ENCODE measurements at places on chromosomes 2 and 18.

DNA sequence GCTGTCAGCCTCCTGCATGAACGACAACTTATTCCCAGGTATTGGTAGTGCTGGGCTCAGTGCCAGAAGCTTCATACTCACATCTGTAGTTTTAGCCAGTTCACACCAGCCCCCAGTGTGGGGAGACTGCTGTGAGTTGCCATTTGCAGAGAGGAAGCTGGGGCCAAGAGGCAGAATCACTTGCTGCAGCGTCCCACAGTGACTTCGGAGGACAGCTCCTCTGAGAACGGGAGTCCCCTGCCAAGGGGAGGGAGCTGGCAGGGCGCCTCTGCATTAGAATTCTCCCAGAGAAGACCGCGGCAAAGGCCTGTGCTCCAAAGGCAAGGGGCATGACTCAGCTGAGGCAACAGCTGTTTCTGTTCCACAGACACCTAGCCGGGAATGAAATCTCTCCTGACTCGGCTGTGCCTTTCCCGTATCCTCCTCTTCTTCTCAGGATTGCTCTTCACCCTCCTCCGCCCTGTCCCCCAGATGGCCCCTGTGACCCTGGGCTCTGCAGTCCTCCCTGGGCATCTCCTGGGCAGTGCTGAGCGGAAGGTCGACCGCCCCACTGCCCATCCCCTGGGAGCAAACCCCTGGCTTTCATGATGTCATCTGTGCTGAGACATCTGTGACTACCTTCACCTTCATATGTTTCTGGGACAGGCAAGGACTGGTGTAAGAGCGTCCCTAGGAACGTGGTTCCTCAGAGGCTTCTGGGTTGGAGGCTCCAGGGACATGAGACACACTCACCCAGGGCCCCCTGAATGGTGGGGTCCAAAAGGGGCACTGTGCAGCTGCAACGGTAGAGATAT, 18.0 kb downstream of the MAL start:
- DNase-seq, result no peak

DNA sequence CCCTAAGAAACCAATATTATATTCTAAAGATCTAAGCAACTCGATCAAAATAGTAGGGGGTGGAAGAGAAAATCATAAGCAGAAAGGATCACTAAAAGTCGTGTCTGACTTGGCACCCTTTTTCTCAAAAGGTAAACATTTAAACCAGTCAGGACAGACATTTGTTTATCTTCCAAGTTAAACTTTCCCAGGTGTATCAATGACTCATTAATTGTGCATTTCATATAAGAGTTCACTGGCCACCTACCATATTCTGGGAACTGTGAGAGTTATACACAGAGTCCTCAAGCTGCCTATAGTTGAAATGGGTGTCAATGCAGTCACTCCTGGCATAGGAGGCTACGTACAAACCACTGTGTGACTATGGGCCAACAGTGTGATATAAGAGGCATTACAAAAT, 4.8 kb upstream of the ACVR1 start:
- DNase-seq, result no peak

GRCh38 chr18:34915046-34915445, 126.2 kb upstream of the MAPRE2 start:
- DNase-seq, result no peak

GRCh38 chr18:24567199-24567598, 106.8 kb downstream of the HRH4 start:
- no peak for DNase-seq

GRCh38 chr2:173099804-173100203, 24.2 kb downstream of the MAP3K20 start:
- no peak for DNase-seq

DNA sequence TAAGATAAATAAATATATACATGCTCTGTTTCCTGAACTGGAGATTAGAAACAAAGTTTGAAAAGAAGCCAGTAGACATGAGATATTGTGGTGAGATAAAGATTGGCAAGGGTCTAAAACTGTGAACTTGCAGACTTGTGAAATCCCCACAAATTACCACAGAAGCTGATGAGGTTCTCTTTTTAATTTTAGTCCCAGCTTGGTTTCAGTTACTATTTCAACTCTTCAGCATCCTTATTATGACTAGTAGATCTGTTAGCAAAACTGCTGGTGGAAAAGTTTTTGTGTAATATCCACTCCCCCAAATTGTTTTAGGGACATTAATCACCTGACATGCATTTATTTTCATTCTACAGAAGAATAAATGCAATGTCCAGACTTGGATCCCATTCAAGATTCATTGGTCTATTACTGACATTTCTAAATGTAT, 20.8 kb downstream of the RASGRP3 start:
- no peak for DNase-seq

- DNase-seq, result no peak
Observed at GRCh38 chr2:133240491-133241223, 327.6 kb downstream of the NCKAP5 start.

- no peak for DNase-seq
Observed at GRCh38 chr18:79832169-79832568, 34.4 kb downstream of the KCNG2 start.

GRCh38 chr2:143754742-143755141, 625.5 kb downstream of the ARHGAP15 start:
- DNase-seq, result no peak

DNA sequence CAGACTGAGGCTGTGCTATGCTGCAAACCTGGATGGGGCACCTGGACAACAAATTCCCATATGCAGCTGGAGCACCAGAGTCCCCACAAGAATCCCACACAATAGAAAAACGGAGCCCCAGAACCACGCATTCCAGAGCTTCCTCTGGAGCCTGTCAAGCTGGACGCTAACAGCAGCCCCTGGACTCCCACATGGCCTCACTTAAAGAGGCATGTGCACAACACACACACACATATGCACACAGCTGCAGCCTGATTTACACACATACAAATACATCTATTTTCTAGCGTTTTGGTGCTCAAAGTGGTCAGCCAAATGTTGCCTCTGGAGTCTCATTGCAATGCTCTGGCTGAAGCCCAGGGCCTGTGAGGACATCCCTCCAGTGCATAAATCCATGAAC, 632.7 kb upstream of the ID2 start:
- DNase-seq, result no peak

DNA sequence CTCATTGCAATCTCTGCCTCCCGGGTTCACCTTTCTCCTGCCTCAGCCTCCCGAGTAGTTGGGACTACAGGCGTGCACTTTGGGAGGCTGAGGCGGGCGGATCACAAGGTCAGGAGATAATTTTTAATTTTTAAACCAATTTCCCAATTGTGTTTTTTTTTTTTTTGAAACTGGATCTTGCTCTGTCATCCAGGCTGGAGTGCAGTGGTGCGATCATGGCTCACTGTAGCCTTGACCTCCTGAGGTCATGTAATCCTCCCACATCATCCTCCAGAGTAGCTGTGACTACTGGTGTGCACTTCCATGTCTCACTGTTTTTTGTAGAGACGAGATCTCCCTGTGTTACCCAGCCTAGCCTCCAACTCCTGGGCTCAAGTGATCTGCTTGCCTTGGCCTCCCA, 49.3 kb downstream of the GLS start:
- DNase-seq, result no peak

- DNase-seq, result no peak
Observed at GRCh38 chr18:32391126-32391525, 79.6 kb downstream of the GAREM1 start.

DNA sequence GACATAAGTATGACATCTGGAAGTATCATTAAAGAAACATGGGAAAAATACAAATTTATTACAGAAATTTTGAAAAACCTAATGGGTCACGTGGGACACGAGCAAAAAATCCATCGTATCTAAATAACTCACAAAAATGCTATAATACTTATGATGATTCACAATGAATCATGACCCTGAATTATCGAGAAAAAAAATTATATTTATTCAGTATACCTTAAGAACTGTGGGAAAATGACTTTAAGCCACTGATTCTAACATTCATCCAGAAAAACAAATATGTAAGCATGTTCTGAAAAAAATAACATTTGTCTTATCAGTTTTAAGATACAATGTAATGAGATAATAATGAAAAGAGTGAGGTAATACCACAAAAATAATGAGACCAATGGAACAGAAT, 51.8 kb downstream of the ZNF385B start:
- DNase-seq, result no peak

DNA sequence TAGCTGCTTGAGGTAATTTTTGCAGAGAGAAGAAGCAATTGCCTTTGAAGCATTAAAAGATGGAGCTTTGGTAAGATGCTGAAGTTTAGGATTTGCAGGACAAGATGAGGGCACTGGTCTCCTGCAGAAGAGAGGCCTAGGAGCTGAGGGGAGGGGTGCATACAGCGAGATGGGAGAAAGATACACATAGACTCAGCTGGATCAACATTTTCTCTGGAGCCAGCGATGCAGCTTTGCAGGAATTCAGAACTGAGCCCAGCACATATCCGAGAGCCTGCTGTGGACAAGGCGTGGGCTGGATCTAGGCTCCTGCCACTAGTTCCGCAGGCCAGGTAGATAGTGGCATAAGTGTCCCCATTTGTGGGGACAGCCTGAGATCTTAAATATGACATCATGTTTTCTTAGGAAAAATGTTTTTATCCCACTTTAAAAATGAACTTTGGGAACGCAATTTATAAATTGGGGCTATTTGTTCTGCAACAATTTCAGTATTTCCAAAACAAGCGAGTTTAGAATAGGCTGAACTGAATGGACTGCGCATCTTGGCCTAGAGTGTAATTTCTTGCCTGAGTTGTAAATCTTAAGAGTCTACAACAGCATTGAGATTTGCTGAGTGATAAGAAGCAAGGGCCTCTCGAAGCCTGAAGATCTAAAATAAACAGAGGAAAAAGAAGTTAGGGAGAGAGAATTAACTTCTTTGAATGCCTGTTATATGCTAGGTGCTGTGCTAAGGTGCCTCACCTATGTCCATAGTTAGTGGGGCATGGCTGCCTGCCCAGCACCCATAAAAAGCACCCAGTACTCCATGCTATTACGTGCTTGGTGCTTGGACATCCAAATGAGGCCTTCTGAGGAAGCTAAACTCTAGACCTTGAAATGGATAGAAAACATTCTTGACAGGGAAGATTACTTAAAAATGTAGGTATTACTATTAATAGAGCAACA, 17.3 kb downstream of the GRHL1 start:
- DNase-seq, result no peak

GRCh38 chr2:225771701-225772100, 372.2 kb downstream of the NYAP2 start:
- no peak for DNase-seq

DNA sequence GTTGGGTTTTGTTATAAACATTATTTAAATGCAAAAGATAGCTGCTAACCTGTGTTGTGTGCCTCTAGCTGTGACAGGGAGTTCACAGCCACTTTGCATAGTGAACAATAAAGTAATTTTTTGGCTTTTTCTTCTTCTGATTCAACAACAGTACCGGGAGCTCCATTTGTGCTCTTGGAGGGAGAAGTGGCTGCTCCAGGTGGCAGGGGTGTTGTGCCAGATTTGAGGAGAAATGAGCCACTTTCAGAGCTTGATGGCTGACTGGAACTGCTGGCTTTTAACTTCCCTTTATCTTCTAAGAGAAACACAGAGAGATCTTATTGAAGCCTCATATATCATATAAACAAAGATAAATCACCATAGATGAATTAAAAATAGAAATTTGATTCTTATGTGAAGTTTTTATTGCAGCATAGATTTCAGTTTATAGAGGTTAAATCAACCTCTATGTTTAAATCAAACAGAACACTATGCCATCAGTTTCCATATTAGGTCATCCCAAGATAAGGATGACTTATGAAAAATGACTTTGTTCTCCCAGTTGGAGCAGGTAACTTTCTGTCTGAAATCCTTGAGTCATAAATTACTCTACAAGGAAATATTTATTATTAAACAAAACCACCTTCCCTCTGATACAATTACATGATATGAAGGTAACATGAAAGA, 182.0 kb upstream of the SESTD1 start:
- no peak for DNase-seq

DNA sequence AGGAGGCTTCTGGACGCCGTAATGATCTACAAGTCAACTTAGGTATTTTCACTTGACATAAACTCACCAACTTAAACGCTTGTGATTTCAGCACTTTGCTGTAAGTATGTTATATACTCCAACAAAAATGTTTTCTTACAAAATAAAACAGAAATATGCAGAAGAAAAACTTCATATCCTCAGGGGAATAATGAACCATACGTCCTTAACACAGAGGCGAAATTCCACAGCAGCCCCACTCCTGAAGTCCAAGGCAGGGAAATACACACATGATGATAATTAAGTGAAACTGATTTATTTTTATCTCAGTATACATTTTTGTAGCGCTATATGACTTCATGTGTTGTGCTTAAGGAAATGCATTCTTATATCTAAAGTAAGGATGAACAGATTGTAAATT, 335.4 kb upstream of the VWC2L start:
- DNase-seq, result no peak

GRCh38 chr2:126154256-126154785, 501.6 kb upstream of the GYPC start:
- no peak for DNase-seq

- no peak for DNase-seq
Observed at GRCh38 chr2:124281541-124281940, 256.5 kb downstream of the CNTNAP5 start.

DNA sequence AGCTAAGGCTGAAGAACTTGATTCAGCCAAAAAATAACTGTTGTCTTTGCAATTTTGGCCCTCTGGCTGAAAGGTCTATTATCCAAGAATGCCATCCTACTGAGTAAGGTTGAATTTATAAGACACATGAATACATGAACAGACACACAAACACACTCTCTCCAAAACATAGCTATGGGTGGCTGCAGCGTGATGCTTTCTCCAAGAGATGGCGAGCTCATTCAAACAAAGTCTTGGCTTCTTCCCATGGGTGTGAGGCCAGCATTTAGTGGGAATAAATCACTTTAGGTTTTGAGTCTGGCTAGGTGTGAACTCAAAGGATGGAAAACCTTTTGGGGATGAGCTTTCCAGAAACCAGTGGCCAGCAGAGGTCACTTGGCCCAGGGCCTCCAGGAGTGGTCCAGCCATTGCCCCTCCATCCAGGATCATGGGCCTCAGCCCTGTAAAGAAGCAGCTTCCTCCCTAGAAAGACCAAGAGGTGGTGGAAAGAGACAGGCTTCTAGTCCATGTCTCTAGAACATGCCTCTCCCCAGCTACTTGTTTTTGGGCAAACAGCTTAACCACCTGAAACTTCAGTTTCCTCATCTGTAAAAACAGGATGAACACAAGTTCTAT, 11.0 kb upstream of the OSR1 start:
- DNase-seq, result no peak

DNA sequence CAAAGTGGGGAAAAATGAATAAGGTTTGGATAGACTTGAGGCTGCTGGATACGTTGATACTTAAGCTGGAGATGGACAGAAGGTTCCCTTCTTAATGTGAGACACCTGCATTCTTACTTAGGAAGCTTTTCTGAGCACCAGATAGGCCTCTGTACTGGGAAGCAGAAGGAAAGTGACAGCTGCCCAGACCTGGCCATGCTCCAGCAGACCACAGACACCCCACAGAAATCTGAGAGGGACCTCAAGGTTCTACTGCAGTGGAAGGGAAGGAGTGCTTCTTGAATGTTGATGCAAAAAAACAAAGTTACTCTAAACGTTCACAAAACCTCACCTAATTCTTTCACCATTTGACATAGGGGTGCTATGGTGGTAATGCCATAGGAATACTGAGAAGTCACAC, 642.1 kb upstream of the ID2 start:
- DNase-seq, result no peak

All from germinal center (tissue), 1 donor.